ENCODE measurements at places on chromosomes 2 and 18.

- no peak for DNase-seq
Observed at GRCh38 chr18:55422456-55423180, 165.4 kb downstream of the TCF4 start.

DNA sequence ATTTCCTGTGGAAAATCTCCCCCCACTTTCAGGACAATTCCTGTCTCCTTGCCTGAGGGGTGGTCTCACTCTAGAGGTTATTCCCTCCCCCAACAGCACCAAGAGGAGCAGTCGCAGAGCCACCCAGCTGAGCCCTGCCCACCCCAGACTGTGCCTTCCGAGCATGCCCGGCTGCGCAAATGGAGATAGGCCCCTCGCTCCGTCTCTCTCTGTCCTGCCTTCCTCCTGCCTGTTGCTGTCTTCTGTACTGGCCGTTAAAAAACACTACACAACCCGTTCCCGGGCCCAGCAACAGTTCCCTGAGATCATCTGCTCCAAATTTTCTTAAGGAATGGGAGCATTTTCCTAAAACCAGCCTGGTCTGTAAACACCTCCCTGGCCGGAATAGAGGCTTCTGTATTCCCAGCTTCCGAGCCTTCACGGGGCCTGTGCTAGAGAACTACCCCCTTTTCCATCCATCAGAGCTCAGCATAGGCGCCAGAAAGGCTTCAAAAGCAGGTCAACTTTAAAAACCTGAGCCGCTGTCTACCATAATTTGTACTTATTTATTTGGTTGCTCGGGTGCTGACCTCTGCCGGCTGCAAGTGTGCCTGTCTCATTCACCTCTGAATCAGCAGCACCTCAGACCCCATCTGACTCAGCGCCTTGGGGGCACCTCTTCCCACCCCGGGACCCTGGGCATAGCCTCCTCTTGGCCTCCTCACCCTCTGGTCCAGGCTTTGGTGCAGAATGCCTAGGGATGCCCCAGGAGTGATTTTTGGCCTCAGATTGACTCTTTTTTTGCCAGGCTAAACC lies 159.4 kb downstream of the PXDN start:
- peak; percentile 39 for DNase-seq

DNA sequence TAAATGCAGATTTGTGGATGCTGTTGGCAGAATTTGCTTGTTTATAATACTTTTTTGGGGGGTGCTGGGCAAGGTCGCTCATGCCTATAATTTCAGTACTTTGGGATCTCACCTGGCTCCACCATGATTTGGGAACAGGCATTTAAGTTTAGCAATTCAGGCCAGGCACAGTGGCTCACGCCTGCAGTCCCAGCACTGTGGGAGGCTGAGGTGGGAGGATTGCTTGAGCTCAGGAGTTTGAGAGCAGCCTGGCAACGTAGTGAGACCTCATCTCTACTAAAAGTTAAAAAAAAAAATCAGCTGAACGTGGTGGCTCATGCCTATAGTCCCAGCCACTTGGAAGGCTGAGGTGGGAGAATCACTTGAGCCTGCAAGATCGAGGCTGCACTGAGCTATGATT lies 20.7 kb downstream of the TANC1 start:
- DNase-seq = no peak

DNA sequence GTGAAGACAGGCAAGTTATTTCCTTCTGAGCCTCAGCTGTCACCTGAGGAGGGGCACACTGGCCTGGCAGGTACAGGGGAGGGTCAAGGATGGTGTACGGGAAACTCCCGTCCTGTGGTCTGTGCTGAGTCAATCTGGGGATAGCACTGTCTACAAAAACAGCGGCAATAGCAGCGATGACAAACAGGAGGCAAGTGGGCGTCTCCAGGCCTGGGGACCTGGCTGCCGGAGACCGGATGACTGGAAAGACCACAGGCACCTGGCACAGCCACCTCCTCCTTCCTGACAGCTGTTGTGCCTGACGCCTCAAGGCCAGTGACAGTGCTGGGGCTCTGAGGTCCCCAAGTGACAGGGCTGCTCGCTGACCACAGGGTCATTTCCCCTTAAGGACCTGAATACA lies 202.1 kb upstream of the HS6ST1 start:
- DNase-seq = no peak

- no peak for DNase-seq
Observed at GRCh38 chr2:233090879-233091278, 30.7 kb downstream of the INPP5D start.

- DNase-seq = no peak
Observed at GRCh38 chr2:100010606-100011005, 131.8 kb downstream of the AFF3 start.

GRCh38 chr2:16624436-16624780 lies 41.2 kb downstream of the CYRIA start:
- DNase-seq = no peak

DNA sequence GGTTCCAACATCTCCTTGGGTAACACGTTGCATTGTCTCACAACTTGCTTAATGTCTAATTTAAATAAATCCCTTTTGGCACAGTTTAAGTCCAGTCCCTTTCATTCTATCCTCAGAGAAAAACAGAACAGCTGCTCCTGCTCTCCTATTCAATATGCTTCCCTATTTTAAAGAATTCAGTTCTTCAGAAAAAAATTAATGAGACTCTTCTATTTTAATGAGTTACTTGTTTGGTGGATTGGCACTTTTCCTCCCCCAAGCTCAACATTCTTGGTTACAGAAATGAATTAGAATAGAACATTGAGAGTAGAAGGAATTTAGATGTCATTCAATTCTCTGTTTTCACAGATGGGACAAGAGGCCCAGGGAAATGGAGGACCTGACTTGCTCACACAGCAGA lies 116.9 kb upstream of the ATP8B1 start:
- no peak for DNase-seq

- DNase-seq = no peak
Observed at GRCh38 chr18:68354176-68354575, 360.7 kb downstream of the TMX3 start.

GRCh38 chr2:59184276-59185020 lies 943.3 kb upstream of the FANCL start:
- DNase-seq = no peak

- no peak for DNase-seq
Observed at GRCh38 chr2:44582363-44583008, 220.7 kb downstream of the CAMKMT start.

DNA sequence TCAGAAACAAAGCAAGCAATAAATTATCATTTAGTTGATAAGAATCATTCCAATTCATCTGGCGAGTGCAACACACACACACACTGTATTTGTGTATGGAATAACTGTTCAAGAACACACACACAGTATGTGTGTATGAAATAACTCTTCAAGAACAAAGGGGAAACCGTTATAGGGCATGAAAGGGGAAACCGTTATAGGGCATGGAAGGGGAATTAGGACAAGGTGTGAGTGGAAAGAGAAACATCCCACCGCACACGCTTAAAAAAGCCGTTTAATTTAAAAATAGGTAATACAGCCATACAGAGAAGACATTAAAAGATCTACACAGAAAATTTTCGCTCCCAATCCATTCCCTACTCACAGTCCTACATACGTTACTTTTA lies 607 bp upstream of the TSN start:
- DNase-seq = no peak

- no peak for DNase-seq
Observed at GRCh38 chr2:199186301-199186751, 271.4 kb downstream of the SATB2 start.

DNA sequence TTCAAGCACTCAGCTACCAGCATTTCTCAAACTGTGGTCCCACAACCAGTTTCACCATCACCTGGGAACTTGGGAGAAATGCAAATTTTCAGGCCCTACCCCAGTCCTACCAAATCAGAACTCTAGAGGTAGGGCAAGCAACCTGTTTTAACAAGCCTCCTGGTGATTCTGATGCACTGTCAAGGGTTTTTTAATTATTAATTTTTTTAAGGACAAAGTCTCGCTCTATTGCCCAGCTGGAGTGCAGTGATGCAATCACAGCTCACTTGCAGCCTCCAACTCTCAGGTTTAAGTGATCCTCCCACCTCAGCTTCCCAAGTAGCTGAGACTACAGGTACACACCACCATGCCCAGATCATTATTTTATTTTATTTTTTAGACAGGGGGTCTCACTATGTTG lies 7.8 kb downstream of the ACMSD start:
- DNase-seq = no peak

DNA sequence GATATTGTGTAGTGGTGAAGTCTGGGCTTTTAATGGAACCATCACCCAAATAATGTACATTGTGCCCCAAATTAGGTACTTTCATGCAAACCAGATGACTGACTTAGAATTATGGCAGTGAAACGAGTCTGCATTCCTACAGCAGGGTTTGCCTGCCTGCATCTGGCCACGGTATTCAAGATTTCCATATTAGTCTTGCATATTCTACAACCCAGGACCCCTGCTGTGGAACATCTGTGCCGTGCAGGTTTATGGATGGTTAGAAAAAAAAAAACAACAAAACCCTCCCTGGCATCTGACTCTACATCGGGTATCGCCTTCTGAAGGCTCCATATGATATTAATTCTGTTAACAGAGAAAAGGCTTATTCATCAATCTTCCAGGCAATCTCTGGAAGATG lies 394.8 kb downstream of the DCDC2C start:
- no peak for DNase-seq

DNA sequence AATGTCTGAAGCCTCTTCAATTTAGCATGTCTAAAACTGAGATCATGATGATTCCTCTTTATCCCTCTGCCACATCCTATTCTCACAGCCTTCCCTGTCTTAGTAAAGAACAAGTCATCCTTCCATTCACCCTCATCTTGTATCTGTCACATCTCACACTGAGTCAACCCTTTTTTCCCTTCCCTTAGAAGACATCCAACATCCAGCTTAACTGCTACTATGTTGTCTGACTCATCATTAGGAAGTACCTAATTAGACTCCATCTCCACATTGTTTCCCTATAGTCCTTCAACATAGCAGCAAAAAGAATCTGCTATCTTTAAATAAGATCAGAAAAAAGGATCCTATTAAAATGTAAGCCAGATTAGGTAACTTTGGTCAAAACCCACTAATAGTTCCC lies 85.2 kb upstream of the GRB14 start:
- DNase-seq = peak; percentile 67

GRCh38 chr2:227855440-227855839 lies 16.0 kb upstream of the DAW1 start:
- DNase-seq = no peak

DNA sequence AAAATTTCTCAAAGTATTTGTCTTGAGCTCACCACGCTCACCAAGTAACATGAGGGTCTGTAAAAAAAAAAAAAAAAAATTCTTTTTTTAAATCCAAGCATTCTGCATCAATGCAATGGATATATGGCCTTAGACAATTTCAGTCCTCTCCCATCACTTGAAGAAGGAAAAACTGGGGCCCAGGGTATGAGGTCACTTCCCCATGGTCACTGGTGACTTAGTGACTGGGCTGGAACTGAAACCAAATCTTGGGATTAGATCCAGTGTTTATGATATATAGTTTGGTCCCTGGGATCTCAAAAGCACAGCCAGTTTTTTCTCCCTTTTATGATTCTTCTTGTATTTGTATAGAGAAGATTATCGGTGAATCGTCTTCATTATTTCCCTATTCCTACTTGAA lies 477.9 kb upstream of the TNP1 start:
- DNase-seq = no peak

GRCh38 chr2:72183016-72183415 lies 35.4 kb upstream of the CYP26B1 start:
- no peak for DNase-seq

GRCh38 chr2:152385650-152386049 lies 50.7 kb downstream of the FMNL2 start:
- no peak for DNase-seq

DNA sequence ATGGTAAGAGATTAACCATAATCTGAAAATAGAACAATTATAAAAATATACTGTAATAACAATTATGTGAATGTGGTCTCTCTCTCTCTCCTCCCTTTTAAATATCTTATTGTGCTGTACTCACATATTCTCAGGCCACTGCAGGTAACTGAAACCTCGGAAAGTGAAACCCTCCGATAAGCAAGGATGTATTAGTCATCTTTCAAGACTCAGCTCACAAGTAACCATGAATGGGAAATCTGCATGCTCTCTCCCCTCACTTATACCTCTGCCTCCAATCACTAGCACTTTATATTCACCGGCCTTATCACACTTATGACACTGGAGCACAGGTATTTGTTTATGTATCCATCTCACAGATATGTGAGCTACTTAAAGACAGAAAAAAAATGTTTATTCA lies 139.7 kb downstream of the LRP2 start:
- no peak for DNase-seq

- DNase-seq = no peak
Observed at GRCh38 chr18:44705075-44705675, 24.5 kb downstream of the SETBP1 start.

- DNase-seq = no peak
Observed at GRCh38 chr2:61645911-61646310, 107.8 kb upstream of the XPO1 start.

Data from Caki2 (cell line).